Stimulated activated CD4-positive, alpha-beta T cell treated with anti-CD3 and anti-CD28 coated beads, Interleukin-15, amount 100 ng/mL, for 1 hour (primary cell): ENCODE measurements at places on chromosomes 13 and 19.

GRCh38 chr19:29517412-29517811 is 8.4 kb upstream of the VSTM2B start:
- DNase-seq, result no peak

- DNase-seq, result no peak
These were observed 1075.1 kb upstream of the MIR17HG start for GRCh38 chr13:90272356-90272755.

DNA sequence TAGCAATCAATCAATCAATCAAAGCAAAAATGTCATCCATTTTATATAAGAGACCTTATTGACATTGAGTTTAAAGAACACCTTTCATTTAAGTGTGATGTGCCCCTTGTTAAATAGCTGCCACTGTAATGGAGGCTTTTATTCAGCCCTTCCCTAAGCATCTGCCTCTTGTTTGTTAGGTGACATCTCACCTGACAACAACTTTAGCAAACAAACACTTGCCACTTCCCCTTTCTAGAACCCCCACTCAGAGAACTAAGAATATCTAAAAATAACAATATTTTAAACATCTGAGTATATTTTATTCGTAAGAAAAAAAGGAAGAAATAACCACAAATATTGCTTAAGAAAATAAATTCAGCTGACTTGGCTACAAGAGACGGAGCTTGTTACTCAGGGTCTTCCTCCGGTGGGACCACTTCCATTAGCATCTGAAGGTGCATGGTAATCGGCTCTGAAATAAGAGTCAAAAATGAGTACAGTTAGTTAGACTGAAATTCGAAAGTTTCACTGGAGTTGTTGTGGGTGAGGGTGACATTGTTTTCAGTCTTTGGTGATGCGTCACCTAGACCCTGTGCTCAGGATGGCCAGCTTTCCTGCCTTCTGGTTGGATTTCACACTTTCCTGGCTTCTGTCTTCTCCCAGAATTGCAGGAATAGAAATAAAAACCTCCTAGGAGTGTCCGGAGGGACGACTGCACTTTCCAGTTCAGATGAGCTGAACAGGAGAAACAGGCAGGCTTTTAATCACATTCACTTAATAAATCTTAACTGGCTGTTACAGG is 39.1 kb downstream of the SLC7A9 start:
- no peak for DNase-seq

- DNase-seq, result no peak
These were observed 8.7 kb upstream of the KANK2 start for GRCh38 chr19:11205939-11206570.

- DNase-seq, result no peak
These were observed 802.8 kb downstream of the DIAPH3 start for GRCh38 chr13:59360916-59361315.

DNA sequence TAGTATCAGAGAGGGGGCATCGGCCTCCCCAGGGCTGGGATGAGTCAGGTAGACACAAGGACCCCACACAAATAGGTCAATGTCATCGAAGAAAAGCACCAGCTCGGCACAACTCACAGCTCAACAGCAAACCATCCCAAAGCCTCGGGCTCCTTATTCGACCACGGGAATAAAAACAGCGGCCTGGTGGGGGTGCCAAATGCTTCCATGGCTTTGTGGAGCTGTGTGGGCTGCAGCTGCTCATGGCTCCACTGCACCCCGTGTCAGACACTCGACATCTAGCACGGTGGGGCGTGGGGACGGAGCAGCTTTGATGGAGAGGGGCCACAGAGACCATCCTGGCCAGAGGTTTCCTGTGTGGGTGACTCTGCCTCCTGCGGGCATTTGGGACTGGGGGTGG is 212.5 kb upstream of the SOX1 start:
- DNase-seq, result no peak
